Right renal cortex interstitium (tissue), 3 donors: ENCODE measurements at places on chromosomes 2 and 18. TPM values are rescaled to one million over a fixed set of nuclear protein-coding genes. Genes with fewer than 3 reads are reported as not detected.

Gene GREB1L
- 2.8 TPM for polyA plus RNA-seq

Gene ABCG5
- 0.31 TPM for polyA plus RNA-seq

Gene REEP1
- 3.0 TPM for polyA plus RNA-seq

Gene VIT
- polyA plus RNA-seq = not detected

DNA sequence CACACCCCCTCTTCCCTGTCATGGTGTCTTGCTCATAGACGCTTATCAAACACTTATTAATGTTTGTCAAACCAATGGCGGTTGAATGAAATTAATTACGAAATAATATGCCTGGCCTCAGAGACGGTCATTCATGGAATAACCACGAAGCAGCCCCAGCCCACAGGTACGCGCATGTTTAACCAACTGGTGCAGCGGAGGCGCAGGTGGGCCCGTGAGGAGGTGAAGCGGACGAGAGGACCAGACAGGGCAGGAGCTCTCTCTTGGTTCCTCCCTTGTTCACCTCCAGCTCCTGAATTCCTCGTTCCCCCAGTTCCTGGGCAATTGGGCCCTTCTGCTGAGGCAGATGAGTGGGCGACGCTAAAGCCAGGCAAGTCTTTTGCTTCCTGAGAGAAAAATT, 169.8 kb downstream of the TNS1 start:
- DNase-seq = no peak

- DNase-seq = no peak
Measured at GRCh38 chr2:16713011-16713423, 47.4 kb upstream of the CYRIA start.

- DNase-seq = no peak
Measured at GRCh38 chr2:75222527-75222926, 23.2 kb upstream of the TACR1 start.

GRCh38 chr2:36680012-36680411, 16.5 kb upstream of the VIT start:
- no peak for DNase-seq

GRCh38 chr2:39517622-39518021, 80.5 kb upstream of the MAP4K3 start:
- no peak for DNase-seq

- no peak for DNase-seq
Measured at GRCh38 chr2:170822290-170823087, 5.8 kb downstream of the GAD1 start.
